Activated CD4-positive, alpha-beta T cell treated with anti-CD3 and anti-CD28 coated beads, Interleukin-2, amount 50 U/mL, for 24 hours (primary cell): ENCODE measurements at places on chromosomes 3 and 15.

DNA sequence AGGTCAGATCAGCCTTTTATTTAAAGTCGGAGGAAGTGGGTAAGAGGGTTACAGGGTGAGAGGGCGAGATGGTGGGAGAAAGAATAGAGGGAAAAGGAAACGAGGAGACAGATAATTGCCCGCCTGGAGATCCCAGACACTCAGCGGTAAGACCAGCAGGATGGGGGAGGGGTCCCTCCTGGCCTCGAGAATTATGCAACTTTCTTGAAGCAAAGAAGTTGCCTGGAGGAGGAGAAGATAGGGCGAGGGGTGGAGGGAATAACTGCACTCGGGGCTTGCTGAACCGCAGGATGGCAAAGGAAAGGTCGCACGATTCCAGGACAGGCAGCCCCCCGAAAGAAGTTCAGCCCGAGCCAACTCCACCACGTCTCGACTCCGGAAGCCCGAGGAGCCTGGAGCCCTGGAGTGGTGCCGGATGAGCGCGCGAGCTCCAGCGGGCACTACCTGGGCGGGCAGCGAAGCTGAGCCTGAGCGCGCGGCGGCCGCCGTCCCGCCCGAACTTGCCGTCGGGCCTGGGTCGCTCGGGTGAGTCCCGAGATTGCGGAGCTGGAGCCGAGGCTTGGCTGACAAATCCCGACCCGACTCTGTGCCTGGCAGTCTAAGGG is 402 bp downstream of the WWTR1 start:
- DNase-seq = no peak

DNA sequence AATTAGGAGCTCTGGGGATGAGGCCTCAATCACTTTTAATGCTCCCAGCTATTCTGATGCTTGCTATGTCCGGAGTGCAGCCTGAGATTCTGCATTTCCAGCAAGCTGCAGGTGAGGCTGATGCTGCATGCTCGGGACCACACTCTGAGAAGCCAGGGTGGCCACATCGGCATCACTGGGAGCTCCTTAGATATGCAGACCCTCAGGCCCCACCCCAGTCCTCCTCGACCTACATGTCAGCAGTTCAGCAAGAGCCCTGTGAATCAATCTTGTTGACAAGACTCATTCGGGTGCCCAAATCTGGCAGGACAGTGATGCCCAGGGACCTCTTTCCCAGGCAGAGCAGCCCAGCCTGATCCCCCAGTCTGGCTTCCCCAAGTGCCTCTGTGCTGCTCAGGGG is 44.1 kb upstream of the LCTL start:
- DNase-seq = no peak

GRCh38 chr3:139811331-139811730 is 123.7 kb upstream of the CLSTN2 start:
- no peak for DNase-seq

DNA sequence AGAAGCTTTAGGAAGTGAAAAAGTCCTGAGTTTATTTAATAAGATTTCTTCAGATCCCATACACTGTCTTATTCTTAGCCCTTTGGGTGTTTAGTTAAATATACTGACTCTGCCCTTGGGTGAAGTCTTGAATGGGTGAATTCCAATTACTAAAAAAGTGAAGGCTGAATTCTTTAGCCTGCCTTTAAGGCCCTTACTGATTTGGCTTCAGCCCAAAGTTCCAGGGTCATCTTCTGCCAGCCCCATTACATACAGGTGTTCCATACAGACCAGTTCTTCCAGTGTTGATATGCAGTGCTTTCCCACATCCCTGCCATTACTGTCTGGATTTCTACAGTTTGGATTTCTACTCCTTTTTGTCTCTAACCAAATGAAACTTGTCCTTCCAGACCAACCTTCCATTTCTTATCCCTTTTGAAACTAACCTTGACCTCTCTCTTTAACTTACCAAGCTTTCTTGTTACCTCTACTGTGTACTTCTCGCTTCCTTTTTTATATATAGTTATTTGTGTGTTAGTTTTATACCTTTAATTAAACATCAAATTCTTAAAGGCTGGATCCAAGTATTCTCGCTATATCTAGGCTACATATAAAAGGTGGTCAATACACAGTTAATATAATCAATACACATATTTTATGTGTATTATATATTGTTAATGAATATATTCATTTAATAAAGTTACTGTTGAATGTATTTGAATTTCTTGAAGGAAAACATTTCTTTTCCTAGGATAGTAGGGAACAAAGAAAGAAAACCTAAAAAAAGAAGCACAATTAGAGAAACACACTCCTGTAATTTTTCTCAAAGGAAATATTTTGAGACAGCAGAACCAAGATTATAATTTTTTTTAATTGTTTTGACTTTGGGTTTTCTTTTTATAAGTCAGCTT is 15.0 kb downstream of the MBNL1 start:
- no peak for DNase-seq

GRCh38 chr15:65405791-65406423 is 16.8 kb downstream of the IGDCC4 start:
- no peak for DNase-seq

GRCh38 chr3:140736863-140737460 is 59.1 kb downstream of the TRIM42 start:
- DNase-seq = no peak

DNA sequence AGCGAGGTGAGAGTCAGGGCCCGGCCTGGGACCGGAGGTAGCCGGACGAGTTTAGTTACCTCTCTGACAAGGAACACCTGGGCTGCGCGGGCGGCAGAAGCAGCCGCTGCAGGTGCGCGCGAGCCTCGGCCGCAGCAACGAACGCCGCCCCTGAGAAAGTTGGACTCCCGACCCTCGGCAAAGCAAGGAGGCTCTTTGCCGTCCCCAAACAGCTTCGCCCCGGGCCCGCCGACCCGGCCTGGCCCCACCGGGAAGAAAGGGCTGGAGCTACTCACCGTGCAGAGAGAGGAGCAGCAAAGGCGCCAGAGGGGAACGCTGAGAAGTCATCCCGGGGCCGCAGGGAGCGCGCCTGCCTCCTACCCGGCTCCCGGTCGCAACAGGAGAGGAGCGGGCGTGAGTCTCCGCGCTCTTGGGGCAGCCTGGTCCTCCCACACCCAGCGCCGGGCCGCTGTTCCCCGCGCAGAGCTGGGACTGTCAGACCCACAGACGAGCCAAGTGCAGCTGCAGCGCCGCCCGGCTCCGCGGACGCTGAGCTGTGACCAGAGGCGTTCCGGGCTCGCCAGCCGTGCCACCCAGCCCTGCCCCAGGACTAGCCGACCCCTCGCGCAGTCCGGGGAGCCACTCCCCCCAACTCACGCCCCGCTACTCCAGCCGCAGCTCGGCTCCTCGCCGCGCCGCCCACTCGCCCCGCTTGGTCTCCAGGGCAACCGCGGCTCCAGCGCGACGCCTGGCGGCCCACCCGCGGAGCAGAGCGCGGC is at the start of gene IGSF11:
Gene IGSF11 (minus strand): TSS at position 591 of the 758 bp plus-strand sequence. CDS start 264 bp downstream, at position 327.
- peak; percentile 45 for DNase-seq

- no peak for DNase-seq
Observed at GRCh38 chr3:24843955-24844354, 349.3 kb upstream of the THRB start.

GRCh38 chr3:130426206-130426605 is 80.7 kb downstream of the COL6A5 start:
- no peak for DNase-seq

GRCh38 chr3:22318325-22318724 is 567.3 kb upstream of the ZNF385D start:
- no peak for DNase-seq

DNA sequence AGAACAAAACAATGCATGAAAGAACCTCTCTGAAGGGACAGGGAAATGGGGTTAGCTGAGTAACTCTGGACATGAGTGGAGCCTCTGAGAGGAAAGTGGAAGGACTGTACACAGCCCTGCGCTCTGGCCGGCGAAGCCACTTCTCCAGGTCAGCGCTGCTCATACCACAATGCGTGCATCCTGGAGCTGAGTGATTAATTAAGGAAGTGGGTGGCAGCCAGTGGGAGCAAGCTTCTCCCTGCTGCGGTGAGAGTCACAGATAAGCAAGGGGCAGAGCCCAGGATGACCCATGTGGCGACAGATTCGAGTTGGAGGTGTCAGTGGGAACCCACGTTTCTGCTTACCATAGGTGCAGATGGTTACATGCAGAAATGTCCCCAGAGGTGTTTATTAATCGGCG is 48.0 kb downstream of the KLF15 start:
- no peak for DNase-seq

GRCh38 chr3:126197854-126198584 is 17.6 kb upstream of the ALDH1L1 start:
- DNase-seq = peak; percentile 35

DNA sequence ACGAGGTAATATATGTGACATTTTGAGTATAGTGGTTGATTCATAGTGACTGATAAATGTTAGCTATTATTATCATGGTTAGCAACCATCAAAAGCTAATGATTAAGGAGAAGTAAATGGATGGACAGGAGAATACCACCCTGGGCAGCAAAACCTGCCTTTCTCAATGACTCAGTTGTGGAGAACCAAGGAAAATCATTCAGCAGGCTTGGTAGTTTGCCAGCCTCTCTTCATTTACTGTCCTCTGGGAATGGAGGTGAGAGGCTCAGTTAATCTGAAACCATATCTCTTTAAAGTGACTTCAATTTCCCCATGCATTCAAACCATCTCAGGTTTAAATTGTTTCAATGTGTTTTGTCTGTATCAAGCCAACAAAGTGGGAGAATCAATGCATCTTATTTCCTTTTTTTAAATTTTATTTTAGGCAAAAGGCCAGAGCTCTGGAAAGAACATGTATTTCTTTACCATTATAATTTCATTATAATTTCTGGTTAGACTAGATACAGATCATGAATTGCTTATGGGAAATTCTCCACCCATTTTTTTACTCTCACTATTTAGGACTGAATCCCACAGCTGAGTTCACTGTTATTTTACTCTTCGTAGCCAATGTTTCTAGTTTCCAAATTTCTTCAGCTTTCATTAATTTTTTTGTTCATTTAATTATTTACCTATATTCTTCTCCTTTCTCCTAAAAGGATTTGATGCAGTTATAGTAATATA is 2.7 kb downstream of the TM4SF18 start:
- no peak for DNase-seq

- DNase-seq = no peak
Observed at GRCh38 chr15:87623832-87624231, 632.7 kb downstream of the NTRK3 start.

- DNase-seq = no peak
Observed at GRCh38 chr3:40477666-40478065, 744 bp downstream of the ZNF619 start.

GRCh38 chr3:15342246-15342645 is 9.9 kb upstream of the SH3BP5 start:
- DNase-seq = no peak

DNA sequence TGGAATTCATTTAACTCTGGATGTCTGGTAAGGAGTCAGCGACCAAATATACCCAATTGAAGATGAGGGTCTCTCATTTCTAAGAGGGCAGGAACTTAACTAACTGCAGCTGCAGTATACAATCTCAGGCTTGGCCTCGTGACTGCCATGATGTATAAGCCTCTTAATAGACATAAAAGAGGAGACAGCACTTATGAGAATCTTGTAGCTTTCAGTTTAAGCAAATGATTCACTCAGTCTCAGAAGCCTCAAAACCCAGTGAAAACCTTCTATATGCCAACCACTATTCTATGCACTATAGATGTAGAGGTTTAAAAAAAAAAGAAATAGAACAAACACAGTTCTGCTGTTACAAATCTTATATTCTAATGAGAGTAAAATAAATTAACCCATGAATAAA is 513.9 kb downstream of the TBL1XR1 start:
- no peak for DNase-seq

GRCh38 chr3:72520690-72521308 is 327.4 kb downstream of the SHQ1 start:
- DNase-seq = peak; percentile 12

DNA sequence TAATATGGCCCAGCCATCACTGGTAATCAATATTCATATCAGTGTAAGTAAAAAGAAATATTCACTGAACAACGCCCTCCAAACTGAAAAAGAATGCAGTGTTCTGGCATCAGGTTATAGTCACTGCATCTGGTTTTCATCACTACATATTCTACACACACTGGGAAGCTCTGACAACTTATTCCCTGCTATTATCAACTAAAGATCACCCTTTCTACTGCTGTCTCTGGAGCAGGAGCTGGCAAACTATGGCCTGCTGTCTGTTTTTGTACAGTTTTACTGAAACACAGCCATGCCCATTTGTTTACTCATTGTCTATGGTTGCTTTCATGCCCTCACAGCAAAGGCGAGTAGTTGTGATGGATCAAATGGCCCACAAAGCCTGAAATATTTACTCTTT is 35.3 kb downstream of the TUBGCP4 start:
- DNase-seq = no peak

DNA sequence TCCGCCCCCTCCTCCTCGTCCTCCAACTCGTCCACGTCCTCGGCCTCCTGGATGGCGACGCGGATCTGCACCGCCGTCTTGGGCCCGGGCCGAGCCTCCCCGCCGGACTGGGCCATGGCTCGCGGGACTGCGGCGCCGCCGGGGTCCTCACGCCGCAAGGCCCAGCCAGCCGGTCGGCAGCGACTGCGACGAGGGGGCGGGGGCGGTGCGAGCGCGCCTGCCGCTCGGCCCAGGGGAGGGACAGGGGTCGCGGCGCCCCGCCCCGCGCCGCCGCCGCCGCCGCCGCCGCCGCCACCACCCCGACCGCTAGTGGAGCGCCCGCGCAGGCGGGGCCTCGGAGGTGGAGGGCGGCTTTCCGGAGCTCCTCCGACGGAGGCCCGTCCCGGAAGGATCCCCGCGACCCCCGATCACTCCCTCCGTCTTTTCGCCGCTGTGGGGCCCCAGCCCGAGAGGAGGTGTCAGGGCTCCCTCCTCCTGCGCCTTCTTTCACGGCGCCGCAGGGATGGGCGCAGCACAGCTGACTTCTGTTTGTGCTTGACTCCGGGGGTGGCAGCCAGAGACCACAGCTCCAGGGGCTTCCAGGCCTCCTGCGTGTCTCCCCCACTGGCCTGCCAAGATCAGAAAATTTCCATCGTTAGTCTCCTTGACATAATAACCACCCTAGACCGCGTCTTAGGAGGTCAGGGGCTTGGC is at the start of gene LARP6:
Gene LARP6 (minus strand): TSS at position 185 of the 693 bp plus-strand sequence. CDS start 69 bp downstream, at position 116.
- DNase-seq = no peak

DNA sequence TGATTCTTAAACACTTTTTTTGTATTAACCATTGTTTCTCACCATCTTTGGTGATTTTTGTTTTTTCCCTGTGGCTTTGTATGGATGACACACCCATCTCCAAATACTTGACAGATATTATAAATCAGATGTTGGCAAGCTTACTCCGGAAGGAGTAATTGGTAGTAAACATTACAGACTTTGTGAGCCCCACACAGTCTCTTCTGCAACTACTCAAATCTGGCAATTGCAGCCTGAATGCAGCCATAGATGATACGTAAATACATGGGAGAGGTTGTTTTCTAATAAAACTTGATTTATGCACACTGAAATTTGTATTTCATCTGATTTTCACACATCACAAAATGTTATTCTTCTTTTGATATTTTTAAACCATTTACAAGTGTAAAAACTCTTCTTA is 331.5 kb downstream of the ARPP21 start:
- no peak for DNase-seq

- no peak for DNase-seq
Observed at GRCh38 chr3:181493423-181493822, 218.3 kb upstream of the SOX2 start.
